Kidney tubule cell (primary cell): ENCODE measurements at places on chromosomes 6 and 20.

- no peak for DNase-seq
Measured at GRCh38 chr6:119360262-119360915, 10.8 kb upstream of the MAN1A1 start.

- DNase-seq = no peak
Measured at GRCh38 chr6:72552938-72553337, 68.9 kb upstream of the KCNQ5 start.

- peak; percentile 30 for DNase-seq
Measured at GRCh38 chr6:110181131-110182030, 1.2 kb downstream of the CDC40 start.

DNA sequence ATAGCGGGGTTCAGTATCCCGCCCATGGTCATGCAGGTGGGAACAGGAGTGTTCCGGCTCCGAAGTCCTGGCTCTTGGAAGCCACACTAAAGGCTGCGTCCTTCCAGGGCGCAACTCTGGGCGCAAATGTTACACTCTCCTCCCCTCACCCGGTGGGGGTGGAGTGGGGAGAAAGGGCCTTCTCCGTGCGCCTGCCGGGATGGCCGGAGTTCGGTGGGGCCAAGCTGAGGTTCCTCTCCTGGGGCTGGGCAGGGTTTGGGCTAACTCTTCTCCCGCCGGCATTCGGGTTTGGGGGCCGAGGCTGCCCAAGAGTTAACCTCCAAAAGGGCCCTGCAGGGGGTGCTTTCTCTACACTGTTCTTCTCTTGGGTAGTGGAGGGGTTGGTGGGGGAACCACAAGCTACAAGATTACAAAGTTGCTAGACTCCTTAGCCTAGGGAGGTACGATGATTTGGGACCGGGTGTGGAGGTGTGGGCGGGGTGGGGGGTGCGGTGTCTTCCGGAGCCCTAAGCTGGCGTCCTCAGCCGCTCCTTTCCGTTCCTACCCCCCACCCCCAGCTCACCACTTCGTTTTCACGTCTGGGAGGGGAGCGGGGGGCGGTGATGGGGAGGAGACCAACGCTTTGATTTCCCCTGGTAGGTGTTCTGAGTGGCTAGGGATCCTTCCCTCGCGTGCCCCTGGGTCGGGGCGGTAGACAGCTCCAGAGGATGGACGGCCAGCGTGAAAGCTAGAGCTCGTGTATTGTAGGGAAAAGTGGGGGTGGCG lies 12.3 kb downstream of the NRN1 start:
- DNase-seq = no peak

- DNase-seq = no peak
Measured at GRCh38 chr6:3228046-3228671, 706 bp upstream of the TUBB2B start.

DNA sequence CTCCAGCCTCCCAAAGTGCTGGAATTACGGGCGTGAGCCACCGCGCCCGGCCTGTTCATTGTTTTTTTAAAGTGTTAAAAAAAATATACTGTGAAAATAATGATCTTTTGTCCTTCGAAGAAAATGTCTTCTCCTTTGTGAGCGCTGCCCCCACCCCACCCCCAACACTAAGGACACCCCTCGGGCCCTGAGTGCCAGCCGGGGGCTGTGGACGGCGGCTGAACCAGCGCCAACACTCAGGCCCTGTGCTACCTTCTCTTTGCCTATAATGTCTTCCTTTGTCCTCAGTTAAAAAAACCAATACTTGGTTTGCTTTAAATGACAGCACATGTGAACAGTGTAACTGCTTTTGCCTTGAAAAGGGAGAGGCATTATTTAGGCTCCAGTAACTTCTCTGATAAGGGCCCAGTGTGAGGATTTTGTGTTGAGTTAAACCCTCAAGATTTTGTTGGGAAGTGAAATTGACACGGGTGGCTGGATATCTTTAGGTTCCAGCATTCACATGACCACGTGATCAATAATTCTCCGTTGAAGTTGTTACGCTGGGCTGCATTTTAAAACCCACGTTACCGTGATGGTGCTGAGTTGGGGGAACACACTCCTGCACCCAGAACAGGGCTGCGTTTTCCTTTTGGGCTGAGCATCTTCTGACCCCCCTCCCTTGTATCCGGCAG lies 9.5 kb upstream of the ADRM1 start:
- no peak for DNase-seq

DNA sequence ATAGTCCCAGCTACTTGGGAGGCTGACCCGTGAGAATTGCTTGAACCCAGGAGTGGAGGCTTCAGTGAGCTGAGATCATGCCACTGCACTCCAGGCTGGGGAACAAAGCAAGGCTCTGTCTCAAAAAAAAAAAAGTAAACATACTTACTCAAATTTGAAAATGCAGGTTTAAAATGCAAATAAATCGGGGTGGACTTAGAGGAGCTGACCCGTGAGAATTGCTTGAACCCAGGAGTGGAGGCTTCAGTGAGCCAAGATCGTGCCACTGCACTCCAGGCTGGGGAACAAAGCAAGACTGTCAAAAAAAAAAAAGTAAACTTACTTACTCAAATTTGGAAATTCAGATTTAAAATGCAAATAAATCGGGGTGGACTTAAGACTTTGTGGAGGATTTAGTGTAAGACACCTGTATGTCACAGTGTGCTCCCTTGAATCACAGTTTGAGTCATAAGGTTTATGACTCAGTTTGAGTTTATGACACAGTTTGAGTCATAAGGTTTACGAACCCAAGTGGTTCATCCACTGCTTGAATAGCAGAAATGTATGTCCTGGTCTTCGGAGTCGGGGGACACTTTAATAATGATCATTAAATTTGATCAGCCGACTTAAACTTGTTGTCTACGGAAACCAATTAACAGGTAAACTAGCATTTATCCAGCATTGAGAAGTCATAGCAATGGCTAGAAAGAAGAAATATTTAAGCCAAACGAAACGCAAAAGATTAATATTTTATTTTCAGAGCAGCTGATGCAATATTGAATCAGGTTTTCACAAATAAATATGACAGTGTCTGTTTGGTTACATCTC lies 6.8 kb upstream of the MRPS10 start:
- DNase-seq = peak; percentile 93

DNA sequence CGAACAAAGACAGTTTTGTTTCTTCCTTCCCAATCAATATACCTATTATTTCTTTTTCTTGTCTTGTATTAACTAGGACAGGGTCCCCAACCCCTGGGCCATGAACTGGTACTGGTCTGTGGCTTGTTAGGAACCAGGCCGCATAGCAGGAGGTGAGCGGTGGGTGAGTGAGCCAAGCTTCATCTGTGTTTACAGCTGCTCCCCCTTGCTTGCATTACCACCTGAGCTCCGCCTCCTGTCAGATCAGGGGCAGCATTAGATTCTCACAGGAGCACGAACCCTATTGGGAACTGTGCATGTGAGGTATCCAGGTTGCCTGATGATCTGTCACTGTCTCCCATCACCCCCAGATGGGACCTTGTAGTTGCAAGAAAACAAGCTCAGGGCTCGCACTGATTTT lies 151.9 kb downstream of the CDKAL1 start:
- DNase-seq = no peak

DNA sequence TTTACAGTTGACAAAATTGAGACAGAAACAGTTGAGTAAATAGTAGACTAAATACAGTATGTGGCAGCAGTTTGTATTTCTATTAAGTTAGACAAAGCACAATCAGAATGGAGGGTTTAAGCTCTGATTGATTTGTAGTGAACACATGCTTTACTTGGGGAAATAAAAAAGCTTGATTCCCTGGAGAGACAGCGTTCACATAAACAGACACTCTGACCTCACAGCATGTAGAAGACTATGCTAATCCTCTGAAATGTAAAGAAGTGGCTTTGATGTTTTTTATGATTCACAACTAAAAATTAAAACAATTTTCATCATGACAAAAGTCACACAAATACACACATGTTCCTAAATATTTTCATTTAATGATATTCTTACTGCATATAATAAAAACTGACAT lies 126.9 kb upstream of the FAM83B start:
- DNase-seq = no peak

DNA sequence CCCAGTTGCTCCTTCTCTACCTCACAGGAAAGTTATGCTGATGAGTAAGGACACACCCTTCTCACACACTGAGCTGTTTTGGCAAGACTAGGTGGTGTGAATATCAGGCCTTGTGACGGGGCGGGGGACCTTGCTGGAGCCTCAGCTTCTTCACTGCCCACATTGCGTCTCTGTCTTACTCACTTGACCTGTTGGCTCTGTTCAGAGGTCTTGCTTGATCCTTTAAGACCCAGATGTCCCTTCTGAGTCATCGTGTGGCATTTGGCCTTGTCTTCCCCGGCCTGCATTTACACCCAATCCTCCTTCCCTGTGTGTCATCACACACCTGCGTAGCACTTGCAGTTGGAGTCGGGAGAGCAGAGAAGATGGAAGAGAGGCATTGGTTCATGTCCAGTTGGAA lies 8.3 kb upstream of the PRND start:
- DNase-seq = peak; percentile 62

- DNase-seq = no peak
Measured at GRCh38 chr20:40675599-40676221, 13.3 kb downstream of the MAFB start.

DNA sequence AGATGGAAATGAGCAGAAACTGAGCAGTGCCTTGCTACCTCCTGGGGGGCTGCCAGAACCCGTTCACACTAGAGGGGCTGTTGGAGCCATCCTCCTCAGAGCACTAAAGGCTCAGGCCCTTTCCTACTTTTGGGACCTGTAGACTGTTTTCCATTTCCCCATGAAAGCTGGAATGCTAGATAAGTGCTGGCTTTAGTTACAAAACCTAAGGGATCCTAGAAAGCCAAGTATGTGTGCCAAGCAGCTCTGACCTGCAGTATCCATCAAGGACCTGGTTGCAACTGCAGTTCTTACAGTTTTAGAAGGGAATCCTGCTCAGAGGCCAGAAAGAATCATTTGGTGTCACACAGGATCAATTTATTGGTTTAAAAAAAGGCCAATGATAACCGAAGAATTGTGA lies 176.7 kb upstream of the COL21A1 start:
- DNase-seq = no peak

- no peak for DNase-seq
Measured at GRCh38 chr6:26109772-26110171, 22.5 kb downstream of the HFE start.

GRCh38 chr6:96420294-96420693 lies 101.3 kb upstream of the UFL1 start:
- no peak for DNase-seq

- no peak for DNase-seq
Measured at GRCh38 chr6:14009431-14009830, 84.7 kb downstream of the RNF182 start.

DNA sequence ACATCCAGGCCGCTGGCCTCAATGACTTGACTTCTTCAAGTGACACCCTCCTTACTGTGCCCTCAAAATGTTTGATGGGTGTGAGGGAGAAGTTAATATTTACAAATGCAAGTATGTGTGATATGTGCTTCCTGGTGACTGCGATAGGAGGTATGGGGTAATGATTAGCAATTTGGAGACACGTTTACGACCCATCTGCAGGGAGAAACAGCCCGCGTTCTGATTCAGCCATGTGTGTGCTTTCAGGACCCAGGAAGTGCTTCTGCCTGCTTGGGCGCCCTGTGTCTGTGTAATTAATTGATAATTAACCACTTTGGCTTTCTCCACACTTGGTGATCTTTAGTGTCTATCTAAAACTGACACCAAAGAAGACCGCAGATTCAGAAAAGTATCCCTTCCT lies 25.0 kb downstream of the SIRPA start:
- peak; percentile 99 for DNase-seq

DNA sequence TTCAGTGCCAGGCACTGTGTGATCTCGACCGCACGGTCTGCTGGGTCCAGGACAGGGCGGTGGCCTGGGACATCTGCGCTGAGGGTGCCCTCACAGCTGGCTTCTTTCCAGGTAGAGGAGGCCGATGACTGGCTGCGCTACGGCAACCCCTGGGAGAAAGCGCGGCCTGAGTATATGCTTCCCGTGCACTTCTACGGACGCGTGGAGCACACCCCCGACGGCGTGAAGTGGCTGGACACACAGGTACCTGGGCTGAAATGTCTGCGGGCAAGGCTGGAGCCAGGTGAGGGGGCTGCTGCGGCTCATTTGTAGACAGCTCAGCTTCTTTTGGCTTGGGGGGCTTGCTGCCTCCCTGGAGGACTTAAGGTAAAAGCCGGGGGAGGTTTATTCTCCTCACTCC lies 26.6 kb downstream of the PYGB start:
- DNase-seq = no peak

DNA sequence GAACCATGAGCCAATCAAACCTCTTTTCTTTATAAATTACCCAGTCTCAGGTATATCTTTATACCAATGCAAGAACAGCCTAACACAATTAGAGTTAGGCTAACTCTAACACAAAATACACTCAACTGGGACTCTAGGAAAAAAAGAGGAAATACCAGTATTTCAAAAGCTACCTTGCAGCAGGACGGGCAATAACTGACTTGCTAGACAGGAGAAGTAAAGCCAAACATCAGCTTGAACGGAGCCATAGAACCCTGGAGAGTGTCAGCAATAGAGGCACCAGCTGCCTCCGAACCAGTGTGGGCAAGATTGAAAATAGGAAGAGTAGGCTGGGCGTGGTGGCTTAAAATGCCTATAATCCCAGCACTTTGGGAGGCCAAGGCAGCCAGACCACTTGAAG lies 162.0 kb upstream of the SOX4 start:
- no peak for DNase-seq

DNA sequence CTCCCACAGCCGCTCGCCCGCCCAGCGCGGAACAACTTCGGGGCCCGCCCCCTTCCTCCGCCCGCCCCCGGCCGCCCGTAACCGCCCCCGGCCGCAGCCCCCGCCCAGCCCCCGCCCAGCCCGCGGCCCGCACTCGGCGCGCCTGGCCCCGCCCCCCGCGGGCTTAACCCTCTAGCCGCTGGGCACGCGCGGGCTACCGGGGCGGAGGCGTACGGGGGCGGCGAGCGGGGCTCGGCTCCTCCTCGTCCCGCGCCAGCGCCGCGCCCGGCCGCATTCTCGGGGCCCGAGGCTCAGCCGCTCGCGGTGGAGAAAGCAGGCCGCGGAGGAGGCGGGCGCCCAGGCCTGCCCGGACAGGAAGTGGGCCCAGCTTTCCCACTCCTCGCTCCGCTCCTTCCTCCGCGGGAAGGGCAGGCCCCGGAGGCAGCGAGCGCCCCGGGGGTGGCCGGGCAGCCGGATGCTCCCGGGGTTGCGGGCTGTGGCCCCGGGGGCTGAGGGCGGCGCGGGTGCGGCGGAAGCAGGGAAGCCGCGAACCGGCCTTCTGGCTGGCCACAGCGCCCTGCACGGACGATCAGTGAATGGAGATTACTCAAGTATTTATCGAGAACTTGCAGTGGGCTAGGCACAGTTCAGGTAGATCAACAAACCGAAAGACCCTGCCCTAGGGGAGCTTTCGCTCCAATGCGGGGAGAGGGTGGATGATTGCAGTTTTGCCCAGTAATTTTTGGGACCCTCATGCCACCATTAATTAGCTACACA lies at the start of gene TRAM2:
Gene TRAM2 (minus strand): TSS at position 39 of the 756 bp plus-strand sequence. CDS start 145 bp downstream, outside the sequence.
- peak; percentile 90 for DNase-seq

DNA sequence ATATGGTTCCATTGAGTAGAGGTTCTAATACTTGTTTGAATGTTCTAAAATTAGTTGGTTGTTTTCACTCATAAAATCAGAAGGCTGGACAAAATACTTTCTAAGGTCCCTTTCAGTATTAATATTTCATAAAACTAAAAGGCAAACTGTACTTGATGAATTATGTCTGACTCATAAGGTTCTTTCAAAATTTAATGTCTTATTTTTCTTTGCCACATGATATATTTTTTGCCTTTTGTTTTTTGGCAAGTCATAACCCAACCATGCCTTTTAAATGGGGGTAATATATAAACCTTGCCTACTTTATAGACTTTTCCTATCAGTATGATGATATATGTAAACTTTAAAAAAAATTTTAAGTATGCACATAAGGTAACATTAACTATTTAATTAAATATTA lies 244.7 kb downstream of the PTPRK start:
- DNase-seq = no peak

GRCh38 chr6:154625721-154626120 lies 107.5 kb upstream of the SCAF8 start:
- DNase-seq = no peak

- DNase-seq = peak; percentile 97
Measured at GRCh38 chr6:156427345-156427744, 349.8 kb upstream of the ARID1B start.
